ENCODE measurements at places on chromosomes 12 and 14. TPM values are rescaled to one million over a fixed set of nuclear protein-coding genes. Genes with fewer than 3 reads are reported as not detected.

The ADCY4 gene
- 19.8 TPM for polyA plus RNA-seq

The TAS2R7 gene
- not detected for polyA plus RNA-seq

The RDH5 gene
- polyA plus RNA-seq: 26.2 TPM

The BRI3BP gene
- polyA plus RNA-seq: 10.0 TPM

The BCL2L14 gene
- polyA plus RNA-seq: 0.48 TPM

The VRK1 gene
- 25.4 TPM for polyA plus RNA-seq

The GALNT8 gene
- 3.3 TPM for polyA plus RNA-seq

The HRK gene
- polyA plus RNA-seq: 0.56 TPM

The OTUB2 gene
- 4.9 TPM for polyA plus RNA-seq

The RHEBL1 gene
- 1.7 TPM for polyA plus RNA-seq

The ESPL1 gene
- polyA plus RNA-seq: 8.9 TPM

The SIX4 gene
- polyA plus RNA-seq: 6.7 TPM

The C1QL4 gene
- polyA plus RNA-seq: 1.1 TPM

The TSPAN11 gene
- polyA plus RNA-seq: 4.0 TPM

The PTCSC3 gene
- polyA plus RNA-seq: not detected

The NR4A1 gene
- 14.8 TPM for polyA plus RNA-seq

The EPYC gene
- polyA plus RNA-seq: not detected

The MYO1A gene
- polyA plus RNA-seq: 0.19 TPM

The SUOX gene
- polyA plus RNA-seq: 52.8 TPM

The ITGB7 gene
- 1.7 TPM for polyA plus RNA-seq

The ZC3H14 gene
- polyA plus RNA-seq: 106 TPM

The RNF212B gene
- 1.3 TPM for polyA plus RNA-seq

The CCDC177 gene
- polyA plus RNA-seq: 0.06 TPM

The NKX2-1 gene
- not detected for polyA plus RNA-seq

The C2CD5 gene
- 67.0 TPM for polyA plus RNA-seq

The OTX2 gene
- polyA plus RNA-seq: not detected

The LRRC43 gene
- polyA plus RNA-seq: 5.2 TPM

The TOMM20L gene
- polyA plus RNA-seq: 1.4 TPM

The TAS2R13 gene
- polyA plus RNA-seq: not detected

The CLEC1A gene
- polyA plus RNA-seq: 3.1 TPM

The CTSG gene
- polyA plus RNA-seq: 0.35 TPM

The TCL1A gene
- 1.6 TPM for polyA plus RNA-seq

The HOXC6 gene
- polyA plus RNA-seq: 28.5 TPM

The ZNF410 gene
- 60.6 TPM for polyA plus RNA-seq

The ACSS3 gene
- 20.7 TPM for polyA plus RNA-seq

The ANKRD33 gene
- 0.35 TPM for polyA plus RNA-seq

The SLC2A13 gene
- polyA plus RNA-seq: 16.3 TPM

The NRXN3 gene
- polyA plus RNA-seq: 5.7 TPM

The LBHD2 gene
- polyA plus RNA-seq: not detected

The CLECL1 gene
- polyA plus RNA-seq: 0.32 TPM

The LALBA gene
- not detected for polyA plus RNA-seq

The NANOG gene
- polyA plus RNA-seq: 0.09 TPM

All from right renal pelvis (tissue), 4 donors.